Neural crest cell (in vitro differentiated cells): ENCODE measurements at places on chromosomes 7 and 10. TPM values are rescaled to one million over a fixed set of nuclear protein-coding genes. Genes with fewer than 3 reads are reported as not detected.

SFRP5 gene
- not detected in 2 replicates for total RNA-seq

OR2A12 gene
- not detected in 2 replicates for total RNA-seq

DPYSL4 gene
- 145 and 155 TPM in 2 replicates for total RNA-seq

SFMBT2 gene
- total RNA-seq, result 7.0 and 8.8 TPM in 2 replicates

AKR1B15 gene
- not detected in 2 replicates for total RNA-seq
